ENCODE measurements at places on chromosomes 12 and 14.

DNA sequence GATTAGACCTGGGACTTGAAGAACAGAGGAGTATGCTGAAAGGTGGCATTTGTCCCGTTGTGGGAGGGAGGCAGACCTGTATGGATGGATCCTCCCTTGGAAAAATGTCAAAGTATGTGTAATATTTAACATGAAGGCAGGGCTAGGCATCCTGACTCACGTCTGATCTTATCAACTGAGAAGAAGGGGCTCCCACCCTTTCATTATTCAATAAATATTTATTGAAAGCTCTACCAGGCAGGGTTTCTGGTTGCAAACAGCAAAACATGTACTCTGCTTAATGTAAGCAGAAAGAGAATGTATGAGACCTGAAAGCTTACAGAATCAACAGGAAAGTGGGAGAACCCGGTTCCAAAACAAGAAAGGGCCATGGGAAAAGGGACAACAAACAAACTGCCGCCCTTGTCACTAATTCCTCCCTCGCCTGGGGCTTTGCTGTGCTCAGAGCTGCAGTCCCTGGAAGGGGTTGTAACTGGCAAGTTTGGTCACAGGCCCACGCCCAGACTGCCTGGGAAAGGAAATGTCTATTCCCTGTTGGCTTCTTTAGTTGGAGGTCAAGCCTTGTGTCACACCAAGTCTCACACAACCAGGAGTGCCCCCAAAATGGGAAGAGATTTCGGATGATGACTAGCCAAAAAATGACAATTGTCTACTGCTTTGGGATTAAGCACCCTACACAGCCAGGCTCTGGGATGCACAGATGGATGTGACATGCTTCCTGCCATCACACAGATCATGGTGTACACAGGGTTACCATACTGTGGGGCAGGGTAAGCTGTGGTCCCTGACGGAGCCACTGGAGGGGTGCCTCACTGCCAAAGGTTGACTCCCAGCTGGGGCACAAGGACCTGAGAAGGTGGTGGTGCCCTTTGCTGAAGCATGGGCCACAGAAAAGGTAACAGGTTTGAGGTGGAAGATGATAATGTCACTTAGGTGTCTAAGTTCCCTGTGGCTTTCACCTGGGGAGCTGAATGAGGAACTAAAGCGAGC is 36.8 kb downstream of the RAB35 start:
- DNase-seq, result no peak

DNA sequence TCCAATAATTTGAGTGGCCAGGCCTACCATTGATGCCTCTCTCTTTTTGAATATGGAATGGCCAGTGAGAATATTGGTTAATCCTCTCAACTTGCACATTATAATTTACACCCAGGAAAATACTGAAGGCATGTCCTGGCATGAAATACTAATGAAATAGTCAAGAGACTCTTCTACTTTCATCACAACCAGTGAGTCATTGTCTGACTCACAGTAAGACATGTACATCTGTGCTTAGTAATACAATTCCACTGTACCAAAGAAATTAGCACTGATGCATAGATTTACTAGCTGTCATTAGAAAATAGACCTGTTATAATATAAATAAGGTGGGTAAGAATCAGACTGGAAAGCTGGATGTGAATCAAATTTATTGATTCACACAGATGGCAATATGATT is 31.6 kb downstream of the KCNC2 start:
- no peak for DNase-seq

GRCh38 chr12:94590428-94590827 is 59.9 kb downstream of the TMCC3 start:
- DNase-seq, result no peak

- DNase-seq, result no peak
Observed at GRCh38 chr12:50568338-50569091, 63.7 kb downstream of the DIP2B start.

- DNase-seq, result no peak
Observed at GRCh38 chr12:130557886-130558765, 158.0 kb downstream of the RIMBP2 start.

DNA sequence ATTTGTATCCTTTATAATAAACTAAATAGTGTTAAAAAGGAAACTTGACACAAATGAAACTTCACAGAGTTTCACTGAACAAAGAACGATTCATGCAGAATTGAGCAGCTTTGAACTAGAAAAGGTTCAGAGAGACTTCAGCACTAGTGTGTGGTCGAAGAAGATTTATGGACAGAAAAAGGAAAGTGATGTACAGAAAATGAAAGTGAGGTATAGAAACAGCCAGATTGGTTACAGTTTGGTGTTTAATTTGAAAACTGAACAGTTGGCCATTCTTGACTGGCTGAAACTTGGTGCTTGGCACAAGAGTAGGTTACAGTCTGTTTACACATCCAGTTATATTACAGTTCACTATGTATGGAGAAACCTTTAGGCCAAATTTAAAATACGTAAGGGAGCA is 207.1 kb downstream of the GALC start:
- DNase-seq, result no peak

DNA sequence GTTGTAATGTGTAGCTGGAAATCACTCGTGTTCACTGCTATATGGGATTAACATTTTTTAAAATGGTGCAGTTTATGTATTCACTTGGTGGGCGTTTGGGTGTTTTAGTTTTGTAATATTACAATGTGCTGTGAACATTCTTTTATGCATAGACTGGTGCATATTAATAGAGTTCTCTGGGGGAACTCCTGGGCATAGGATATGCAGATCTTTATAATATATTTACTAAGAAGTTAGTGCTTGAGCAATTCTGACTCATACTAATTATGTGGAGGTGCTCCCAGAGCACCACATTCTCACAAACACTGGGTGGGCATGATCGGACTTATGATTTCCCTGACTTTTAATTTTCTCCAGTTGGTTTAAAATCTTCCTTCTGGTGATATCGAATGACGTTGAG is 342.3 kb downstream of the PDZRN4 start:
- no peak for DNase-seq

DNA sequence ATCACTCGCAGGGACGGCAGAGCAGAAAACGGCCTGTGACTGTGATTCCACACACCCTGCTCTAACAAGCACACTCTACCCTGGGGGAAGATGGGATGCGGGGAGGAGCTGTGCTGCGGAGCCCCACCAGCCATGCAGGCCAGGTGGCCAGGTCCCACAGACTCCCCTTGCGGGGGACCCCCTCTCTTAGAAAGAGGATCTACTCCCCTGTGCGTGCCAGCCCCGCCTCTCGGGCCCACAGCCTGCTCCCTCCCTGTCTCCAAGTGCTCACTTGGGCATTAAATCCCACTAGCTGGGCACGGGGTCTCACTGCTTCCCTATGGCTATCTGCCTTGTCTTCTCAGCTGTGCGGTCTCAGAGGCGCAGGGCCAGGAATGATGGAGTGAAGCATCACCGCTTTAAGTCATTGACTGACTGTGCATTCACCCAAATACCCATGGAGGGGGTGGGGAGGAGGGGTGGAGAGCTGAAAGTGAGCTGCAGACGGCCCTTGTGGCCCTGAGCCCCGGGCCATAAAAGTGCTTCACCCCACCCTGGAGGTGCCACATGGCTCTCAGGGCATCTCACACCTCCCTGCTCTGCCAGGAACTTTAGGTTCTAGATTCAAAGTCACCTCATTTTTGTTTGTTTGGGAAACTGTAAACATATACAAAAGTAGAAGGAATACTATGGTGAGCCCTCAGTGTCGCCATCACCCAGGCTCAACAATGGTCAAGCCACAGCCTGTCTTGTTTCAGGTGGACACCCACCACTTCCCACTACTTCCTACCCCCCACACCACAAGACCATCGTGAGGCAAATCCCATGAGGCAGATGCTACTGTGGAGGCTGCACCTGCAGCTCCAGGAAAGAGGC is 9.4 kb downstream of the STX2 start:
- no peak for DNase-seq

DNA sequence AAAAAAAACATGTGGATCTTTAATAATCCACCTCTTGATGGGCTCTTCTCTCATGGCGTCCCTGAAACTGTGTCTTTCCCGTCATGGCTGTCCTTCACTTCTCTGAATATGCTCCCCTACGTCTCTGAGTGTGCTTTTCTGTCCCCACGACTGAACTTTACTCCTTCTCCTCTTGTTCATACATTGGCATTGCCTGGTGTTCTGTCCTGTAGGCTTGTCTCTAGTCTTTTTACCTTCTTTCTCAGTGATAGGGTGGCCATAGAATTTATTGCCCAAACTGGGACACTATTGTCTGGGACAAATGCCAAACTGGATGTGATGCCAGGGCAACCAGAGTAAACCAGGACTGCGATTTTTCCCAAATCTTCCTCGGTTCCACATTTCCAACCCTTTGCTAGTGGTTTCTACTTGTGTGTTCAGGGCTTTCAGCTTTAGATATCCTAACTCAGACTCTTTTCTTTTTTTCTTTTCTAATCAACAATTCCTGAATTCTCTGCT is 202.2 kb downstream of the ATP23 start:
- no peak for DNase-seq

DNA sequence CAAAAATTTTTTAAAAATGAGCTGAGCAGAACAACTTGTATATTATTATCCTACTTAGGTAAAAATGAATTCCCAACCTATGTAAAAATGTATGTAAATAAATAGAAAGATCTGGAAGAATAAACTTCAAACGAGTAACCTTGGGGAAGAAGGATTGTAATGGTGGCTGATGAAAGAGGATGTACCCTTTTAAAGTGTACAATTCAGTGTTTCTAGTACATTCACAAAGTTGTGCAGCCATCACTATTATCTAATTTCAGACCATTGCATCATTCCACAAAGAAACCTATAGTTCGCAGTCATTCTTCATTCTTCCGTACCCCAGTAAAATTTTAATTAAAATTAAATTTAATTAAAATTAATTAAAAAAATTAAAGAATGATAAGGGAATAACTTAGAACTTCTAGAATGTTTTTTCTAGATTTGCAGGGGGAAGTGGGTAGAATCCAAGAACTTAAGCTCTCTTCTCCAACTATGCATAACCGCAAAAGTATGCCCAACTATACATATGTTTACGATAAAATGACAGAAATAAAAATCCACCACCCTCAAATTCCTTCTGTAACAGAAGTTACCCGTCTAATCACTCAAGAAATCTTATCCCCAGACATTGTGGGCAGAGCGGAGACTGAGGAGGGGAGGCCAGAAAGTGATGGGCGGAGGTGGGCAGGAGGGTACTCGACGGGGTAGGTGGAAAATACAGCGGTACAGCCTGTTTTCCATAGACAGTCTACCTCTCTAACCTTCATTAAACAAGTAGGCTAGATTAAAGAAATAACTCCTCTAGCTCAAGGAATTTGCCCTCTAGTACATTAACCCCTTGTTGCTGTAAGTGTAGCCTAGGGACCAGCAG is 921 bp downstream of the DEPDC4 start:
- no peak for DNase-seq

DNA sequence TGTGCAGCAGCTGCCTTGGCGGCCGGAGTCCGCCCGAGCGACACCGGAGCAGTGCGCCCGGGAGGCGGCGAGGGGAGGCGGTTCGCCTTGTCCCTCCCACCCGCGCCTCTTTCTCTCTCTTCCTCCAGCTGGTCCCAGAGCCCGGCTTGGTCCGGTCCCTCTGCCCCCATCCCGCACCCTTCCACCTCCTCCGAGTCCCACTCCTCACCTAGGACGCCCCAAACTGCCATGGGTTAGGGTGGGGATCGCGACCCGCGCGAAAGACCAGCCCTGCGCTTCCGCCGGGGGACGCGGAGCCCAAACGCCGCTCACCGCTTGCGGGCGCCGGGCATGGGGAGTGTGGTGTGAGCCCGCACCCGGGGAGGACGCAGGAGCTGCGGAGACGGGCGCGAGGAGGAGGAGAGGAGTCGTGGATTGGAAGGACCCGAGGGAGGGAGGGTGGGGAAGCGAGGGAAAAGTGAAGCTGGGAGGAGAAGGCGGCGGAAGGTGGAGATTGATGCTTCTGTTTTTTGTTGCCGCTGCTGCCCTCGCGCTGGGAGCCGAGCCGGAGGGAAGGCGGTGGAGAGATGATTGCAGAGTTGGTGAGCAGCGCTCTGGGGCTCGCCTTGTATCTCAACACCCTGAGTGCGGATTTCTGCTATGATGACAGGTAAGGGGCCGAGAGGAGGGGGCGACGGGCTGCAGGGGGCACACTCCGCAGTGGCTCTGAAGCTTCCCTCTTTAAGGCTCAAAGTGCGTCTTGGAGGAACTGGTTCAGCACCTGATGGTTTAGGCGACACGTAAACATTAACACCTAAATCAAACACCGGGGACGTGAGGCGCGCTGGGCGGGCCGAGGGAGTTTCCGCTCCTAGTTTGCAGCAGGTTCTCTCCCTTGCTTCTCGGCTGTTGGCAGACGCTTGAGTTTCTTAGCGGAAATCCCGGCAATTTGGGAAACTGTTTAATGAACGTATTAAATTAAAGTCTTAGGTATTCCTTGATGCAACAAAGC is 610 bp downstream of the TMTC2 start:
- peak; percentile 71 for DNase-seq

DNA sequence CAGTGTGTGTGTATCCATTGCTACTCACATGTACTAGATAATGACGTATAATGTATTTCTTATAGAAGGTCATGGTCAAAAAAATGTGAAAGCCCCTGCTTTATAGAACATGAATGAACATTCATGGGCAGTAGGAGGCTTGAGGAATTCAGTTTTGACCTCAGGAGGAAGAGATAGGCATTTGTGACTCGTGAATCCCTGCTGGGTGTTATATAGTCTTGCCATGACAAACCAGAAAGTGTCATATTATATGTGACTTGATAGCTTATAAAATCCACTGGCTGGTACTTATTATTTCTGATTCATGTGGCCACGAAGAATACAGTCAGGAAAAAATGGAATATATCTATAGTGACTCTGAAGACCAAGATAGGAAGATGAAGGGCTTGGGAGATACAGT is 287.6 kb downstream of the CEP128 start:
- no peak for DNase-seq

DNA sequence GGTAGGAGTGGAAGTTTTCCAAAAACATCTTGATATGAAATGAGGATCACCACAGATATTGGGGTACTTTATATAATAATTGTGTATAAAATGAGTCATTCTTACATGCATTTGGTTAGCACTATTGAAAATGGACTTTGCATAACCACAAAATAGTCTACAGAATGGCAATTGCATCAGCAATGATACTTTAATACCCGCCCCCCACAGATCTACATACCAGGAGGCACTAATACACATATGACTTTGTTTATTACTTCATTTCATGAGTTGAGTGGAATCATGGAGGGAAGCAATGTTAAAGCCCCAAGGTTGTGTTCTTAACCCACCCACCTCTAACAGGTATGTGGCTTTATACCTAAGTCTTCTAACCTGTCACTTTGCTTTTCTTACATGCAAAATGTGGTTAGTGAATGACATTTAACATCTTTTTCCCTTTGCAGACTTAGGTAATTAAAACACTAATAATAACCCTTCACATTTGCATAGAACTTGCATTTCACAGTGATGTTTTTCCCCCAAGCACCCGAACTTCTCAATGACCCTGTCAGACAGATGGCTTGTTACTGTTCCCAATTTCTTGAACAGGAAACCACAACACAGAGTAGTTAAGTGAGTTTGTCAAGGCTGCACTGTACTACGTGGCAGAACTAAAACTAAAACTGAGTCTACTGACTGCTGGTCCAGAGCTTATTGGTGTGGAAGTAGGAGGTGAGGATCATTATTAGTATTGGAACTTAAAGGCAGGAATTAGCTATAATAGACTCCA is 101.9 kb downstream of the NPAS3 start:
- DNase-seq, result no peak

Measured in CD4-positive, alpha-beta T cell treated with Interleukin-21 for 1 hour (primary cell).